ENCODE measurements at places on chromosomes 11 and 22. TPM values are rescaled to one million over a fixed set of nuclear protein-coding genes. Genes with fewer than 3 reads are reported as not detected.

DNA sequence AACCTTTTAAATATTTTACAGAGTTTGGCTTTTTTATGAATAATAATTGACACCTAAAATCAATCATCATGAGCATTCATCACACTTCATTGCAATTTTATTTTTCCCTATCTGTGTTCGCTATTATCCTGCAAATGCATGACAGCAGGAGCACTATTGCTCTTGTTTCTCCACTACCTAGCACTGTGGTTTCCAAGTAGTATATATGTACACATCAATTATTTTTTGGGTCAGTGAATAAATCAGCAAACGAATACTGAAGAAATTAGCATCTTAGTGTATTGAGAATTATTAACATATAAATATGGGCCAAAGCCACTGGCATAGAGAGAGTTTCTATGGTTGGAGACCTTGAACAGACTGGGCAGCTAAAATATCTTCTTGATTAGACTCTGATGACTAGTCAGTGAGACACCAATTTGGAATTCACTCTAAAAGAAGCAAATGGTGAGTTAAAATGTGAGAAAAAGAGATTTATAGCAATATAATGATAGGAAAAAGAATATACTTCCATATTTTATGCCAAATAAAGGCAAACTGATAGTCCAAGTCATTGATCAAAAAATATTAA, 731.1 kb upstream of the LUZP2 start:
- no peak overlapping the region for H3K27ac ChIP-seq
- no peaks in the 10 kb centered on the region for H3K36me3 ChIP-seq
- peak; percentile 70 for DNase-seq
- H3K4me1 ChIP-seq: peaks cover 5% of the 10 kb centered on the region

- H3K4me3 ChIP-seq: no peak overlapping the region
- no peaks in the 10 kb centered on the region for H3K36me3 ChIP-seq
- peaks cover 7% of the 10 kb centered on the region for H3K4me1 ChIP-seq
- DNase-seq: no peak
- H3K27me3 ChIP-seq: no peaks in the 10 kb centered on the region
Observed at GRCh38 chr11:29448246-29448877, 568.5 kb downstream of the KCNA4 start.

DNA sequence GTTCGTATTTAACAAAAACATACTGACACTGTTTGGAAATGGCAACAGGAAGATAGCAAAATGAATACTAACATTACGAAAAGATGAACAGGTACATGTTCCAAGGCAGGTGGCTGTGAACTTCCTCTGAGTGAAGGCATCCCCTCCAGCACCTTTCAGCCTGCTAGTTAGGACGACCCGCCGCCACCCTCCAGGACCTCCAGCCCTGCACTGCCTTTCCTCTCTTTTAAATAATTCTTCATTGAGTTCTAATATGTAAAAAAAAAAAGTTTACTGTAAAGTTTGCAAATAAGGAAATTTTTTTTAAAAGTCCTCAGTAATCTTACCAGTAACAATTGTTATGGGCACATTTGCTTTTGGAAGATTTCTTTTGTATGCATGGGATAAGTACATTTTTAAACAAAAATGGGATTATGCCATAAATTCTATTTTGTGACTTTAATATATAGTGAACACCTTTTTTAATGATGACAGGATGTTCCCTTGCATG, 6.0 kb downstream of the NEAT1 start:
- H3K4me3 ChIP-seq: peak overlapping the region; percentile 95
- peaks cover 33% of the 10 kb centered on the region for H3K4me1 ChIP-seq
- H3K27ac ChIP-seq: peak overlapping the region; percentile 100
- H3K27me3 ChIP-seq: no peaks in the 10 kb centered on the region
- DNase-seq: no peak
- H3K36me3 ChIP-seq: peaks cover 18% of the 10 kb centered on the region

GRCh38 chr11:18106688-18107087, 806 bp upstream of the SAAL1 start:
- H3K4me1 ChIP-seq: peaks cover 4% of the 10 kb centered on the region
- no peaks in the 10 kb centered on the region for H3K27me3 ChIP-seq
- H3K36me3 ChIP-seq: peaks cover 6% of the 10 kb centered on the region
- H3K27ac ChIP-seq: no peak overlapping the region

DNA sequence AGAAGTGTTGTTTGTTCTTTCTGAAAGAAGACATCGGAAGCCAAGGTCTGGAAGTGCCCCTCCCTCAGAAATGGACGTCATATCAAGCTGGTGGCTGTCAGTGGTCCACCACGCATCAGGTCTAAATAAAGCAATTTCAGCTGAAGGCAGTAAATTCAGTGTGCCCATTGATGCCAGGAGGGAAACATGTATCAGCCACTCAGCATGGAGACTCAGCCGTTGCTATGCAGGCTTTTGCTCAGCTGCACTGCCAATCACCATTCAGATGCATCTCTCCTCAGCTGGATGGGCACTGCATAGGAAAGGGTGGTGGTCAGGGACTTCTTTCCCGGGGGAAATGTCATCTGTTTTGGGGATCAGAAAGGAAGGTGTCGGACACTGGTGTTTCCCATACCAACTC, 878.2 kb downstream of the NTM start:
- no peak overlapping the region for H3K27ac ChIP-seq
- no peaks in the 10 kb centered on the region for H3K27me3 ChIP-seq
- DNase-seq: no peak
- H3K4me1 ChIP-seq: peaks cover 3% of the 10 kb centered on the region
- H3K36me3 ChIP-seq: no peaks in the 10 kb centered on the region
- H3K4me3 ChIP-seq: no peak overlapping the region

DNA sequence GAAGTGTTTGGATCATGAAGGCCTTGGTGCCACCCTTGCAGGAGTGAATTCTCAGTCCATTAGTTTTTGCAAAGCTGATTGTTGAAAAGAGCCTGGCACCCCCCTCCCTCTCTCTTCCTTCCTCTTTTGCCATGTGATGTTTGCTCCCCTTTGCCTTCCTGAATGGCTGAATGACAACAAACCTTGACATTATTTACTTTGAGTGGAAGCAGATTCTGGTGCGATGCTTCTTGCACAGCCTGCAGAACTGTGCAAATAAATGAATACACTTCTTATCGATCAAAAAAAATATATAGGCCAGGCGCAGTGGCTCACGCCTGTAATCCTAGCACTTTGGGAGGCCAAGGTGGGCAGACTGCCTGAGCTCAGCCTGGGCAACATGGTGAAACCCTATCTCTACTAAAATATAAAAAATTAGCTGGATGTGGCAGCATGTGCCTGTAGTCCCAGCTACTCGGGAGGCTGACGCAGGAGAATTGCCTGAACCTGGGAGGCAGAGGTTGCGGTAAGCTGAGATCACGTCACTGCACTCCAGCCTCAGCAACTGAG, 2.0 kb upstream of the NARS2 start:
- peaks cover 8% of the 10 kb centered on the region for H3K4me1 ChIP-seq
- H3K36me3 ChIP-seq: no peaks in the 10 kb centered on the region
- DNase-seq: no peak
- H3K4me3 ChIP-seq: no peak overlapping the region

DNA sequence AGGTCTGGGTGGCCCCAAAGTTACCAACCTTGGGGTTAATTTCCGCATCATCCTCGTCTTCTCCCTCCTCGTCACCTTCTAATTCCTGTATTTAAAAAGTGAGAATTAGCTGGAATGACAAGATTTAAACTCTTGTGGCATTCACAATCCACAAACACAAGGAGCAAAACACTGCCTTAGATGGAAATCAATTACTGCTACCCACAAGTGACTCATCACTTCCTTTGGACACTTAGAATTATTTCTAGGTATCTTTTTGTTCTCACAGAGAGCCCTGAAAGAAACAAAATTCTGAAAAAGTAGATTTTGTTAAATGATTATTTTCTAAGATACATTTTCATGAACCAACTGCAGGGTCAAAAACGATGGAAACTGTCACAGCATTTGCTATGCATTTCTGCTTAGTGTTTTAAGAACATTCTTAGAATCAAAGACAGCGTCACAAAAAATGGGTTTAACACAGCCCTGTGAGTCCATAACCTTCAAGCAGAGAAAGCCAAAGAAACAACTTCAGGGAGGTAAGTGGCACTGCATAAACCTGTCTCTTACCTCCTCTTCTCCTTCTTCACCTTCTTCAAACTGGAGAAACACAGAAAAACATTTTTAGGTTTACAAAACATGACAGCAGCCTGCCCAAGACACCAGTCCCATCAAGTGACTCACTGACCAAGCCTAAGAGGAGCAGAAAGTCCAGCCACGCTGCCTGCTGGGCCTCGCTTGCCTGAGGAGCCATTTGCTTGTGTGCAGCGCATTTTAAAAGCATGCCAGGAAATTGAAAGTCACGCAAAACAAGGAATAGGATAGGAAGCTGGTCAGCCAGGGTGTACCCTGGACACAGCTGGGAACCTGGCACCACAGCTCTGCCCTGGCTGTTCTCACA, 22.3 kb upstream of the PHLDA2 start:
- peaks cover 62% of the 10 kb centered on the region for H3K36me3 ChIP-seq
- peak; percentile 76 for DNase-seq
- H3K4me1 ChIP-seq: peaks cover 48% of the 10 kb centered on the region
- no peaks in the 10 kb centered on the region for H3K27me3 ChIP-seq

GRCh38 chr11:2678396-2678795, 21.4 kb downstream of the KCNQ1OT1 start:
- no peak overlapping the region for H3K4me3 ChIP-seq
- H3K27me3 ChIP-seq: no peaks in the 10 kb centered on the region
- no peak for DNase-seq

GRCh38 chr22:31488346-31488883, 1.2 kb downstream of the EIF4ENIF1 start:
- no peaks in the 10 kb centered on the region for H3K27me3 ChIP-seq
- peak overlapping the region; percentile 79 for H3K4me3 ChIP-seq
- no peak overlapping the region for H3K27ac ChIP-seq
- peaks cover 16% of the 10 kb centered on the region for H3K4me1 ChIP-seq
- peaks cover 5% of the 10 kb centered on the region for H3K36me3 ChIP-seq

GRCh38 chr11:13214276-13214675, 63.3 kb upstream of the BMAL1 start:
- no peak overlapping the region for H3K4me3 ChIP-seq
- H3K4me1 ChIP-seq: peaks cover 36% of the 10 kb centered on the region
- no peaks in the 10 kb centered on the region for H3K36me3 ChIP-seq
- peak; percentile 52 for DNase-seq

GRCh38 chr22:28148816-28149465, 229.9 kb upstream of the PITPNB start:
- no peak overlapping the region for H3K4me3 ChIP-seq
- peaks cover 3% of the 10 kb centered on the region for H3K27me3 ChIP-seq
- peak; percentile 59 for DNase-seq
- H3K27ac ChIP-seq: no peak overlapping the region
- no peaks in the 10 kb centered on the region for H3K4me1 ChIP-seq

DNA sequence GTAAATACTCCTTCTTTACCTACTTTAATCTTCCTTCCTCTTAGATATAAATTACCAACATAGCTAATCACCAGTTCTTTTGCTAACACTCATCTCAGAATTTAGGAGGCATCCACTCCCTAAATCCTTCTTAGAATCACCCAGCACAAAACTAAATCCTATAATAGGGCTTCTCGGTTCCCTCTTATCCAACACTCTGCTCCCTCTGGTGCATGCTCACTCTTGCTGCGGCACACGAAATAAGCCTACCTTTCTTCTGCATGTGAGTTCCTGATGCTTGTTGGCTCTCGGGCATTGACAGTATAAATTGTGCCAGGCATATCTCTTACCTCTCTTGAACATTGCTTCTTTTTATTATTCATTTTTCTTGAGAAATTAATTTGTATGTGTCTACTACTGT, 61.0 kb downstream of the OR5AK2 start:
- no peaks in the 10 kb centered on the region for H3K36me3 ChIP-seq
- H3K27ac ChIP-seq: no peak overlapping the region
- no peak overlapping the region for H3K4me3 ChIP-seq
- DNase-seq: no peak
- H3K27me3 ChIP-seq: no peaks in the 10 kb centered on the region

DNA sequence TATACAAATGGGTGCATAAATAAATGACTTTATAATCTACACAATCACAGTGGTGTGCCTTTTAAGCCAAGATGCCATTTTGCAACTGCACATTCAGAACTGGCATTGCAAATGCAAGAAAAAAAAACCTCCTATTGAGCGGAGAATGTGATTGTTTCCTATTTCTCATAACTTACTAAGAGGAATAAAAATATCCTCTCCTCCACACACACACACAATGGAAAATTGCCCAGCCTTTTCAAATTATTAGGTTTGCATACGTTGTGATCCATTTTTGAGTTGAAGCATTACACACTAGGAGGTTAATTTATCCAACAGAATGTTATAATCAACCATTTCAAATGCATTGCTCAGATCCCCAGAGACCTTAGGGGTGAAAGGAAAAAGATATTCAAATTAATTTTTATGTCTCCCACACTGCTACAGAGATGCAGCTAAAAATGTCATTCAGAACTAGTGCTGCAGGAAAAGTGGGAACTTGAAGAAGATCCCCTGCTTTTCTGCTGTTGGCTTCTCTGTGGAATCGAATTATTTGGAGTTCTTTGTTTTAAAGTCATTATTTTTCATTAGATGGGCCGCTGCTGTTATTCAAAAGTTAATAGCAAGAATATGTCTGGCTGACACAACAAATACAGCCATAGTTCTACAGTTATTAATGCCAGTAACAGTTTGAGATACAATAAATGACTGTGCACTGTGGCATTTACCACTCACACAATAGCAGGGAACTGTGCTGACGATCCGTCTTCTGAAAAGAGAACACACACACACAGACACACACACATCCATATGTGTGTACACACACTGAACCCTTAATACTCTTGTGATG, 299.9 kb upstream of the ANO5 start:
- no peak overlapping the region for H3K27ac ChIP-seq
- no peaks in the 10 kb centered on the region for H3K4me1 ChIP-seq
- no peaks in the 10 kb centered on the region for H3K36me3 ChIP-seq
- H3K27me3 ChIP-seq: no peaks in the 10 kb centered on the region
- no peak overlapping the region for H3K4me3 ChIP-seq
- DNase-seq: no peak

GRCh38 chr11:111977146-111978027, 40.2 kb downstream of the DIXDC1 start:
- H3K27me3 ChIP-seq: no peaks in the 10 kb centered on the region
- H3K4me3 ChIP-seq: peak overlapping the region; percentile 66
- peak overlapping the region; percentile 41 for H3K27ac ChIP-seq

GRCh38 chr11:102608699-102609098, 16.4 kb downstream of the MMP20 start:
- peak; percentile 23 for DNase-seq
- H3K27ac ChIP-seq: no peak overlapping the region
- H3K27me3 ChIP-seq: no peaks in the 10 kb centered on the region
- peaks cover 4% of the 10 kb centered on the region for H3K4me1 ChIP-seq
- H3K4me3 ChIP-seq: no peak overlapping the region

- H3K4me3 ChIP-seq: no peak overlapping the region
- no peak for DNase-seq
- peaks cover 35% of the 10 kb centered on the region for H3K4me1 ChIP-seq
- no peaks in the 10 kb centered on the region for H3K36me3 ChIP-seq
- no peaks in the 10 kb centered on the region for H3K27me3 ChIP-seq
Observed at GRCh38 chr11:92707173-92707619, 262.3 kb upstream of the MTNR1B start.

RIMBP3B gene
- 0.16 TPM for total RNA-seq

LDLRAD3 gene
- 14.9 TPM for total RNA-seq

MS4A3 gene
- total RNA-seq: not detected

GAS2 gene
- 1.5 TPM for total RNA-seq

TIMM10 gene
- 60.3 TPM for total RNA-seq

CELSR1 gene
- 38.5 TPM for total RNA-seq

CDKN1C gene
- total RNA-seq: 7.5 TPM

All from astrocyte (in vitro differentiated cells and primary cell).